ENCODE measurements at places on chromosomes 13 and 19.

DNA sequence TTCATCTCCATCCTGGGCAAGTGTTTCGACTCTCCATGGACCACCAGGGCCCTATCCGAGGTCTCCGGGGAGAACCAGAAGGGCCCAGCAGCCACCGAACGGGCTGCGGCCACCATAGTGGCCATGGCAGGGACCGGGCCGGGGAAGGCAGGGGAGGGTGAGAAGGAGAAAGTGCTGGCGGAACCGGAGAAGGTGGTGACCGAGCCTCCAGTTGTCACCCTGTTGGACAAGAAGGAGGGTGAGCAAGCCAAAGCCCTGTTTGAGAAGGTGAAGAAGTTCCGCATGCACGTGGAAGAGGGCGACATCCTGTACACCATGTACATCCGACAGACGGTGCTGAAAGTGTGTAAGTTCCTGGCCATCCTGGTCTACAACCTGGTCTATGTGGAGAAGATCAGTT lies 4.7 kb upstream of the MAP2K7 start:
- DNase-seq: no peak

- DNase-seq: no peak
Measured at GRCh38 chr19:15317392-15318071, 14.8 kb downstream of the BRD4 start.

GRCh38 chr13:30830638-30830965 lies 75.5 kb upstream of the MEDAG start:
- DNase-seq: no peak

- DNase-seq: no peak
Measured at GRCh38 chr13:113654591-113655345, 3.2 kb downstream of the ATP4B start.

- no peak for DNase-seq
Measured at GRCh38 chr13:95834134-95834765, 157.3 kb downstream of the DNAJC3 start.

GRCh38 chr13:93561576-93562225 lies 335.1 kb downstream of the GPC6 start:
- no peak for DNase-seq

GRCh38 chr19:42284066-42284501 lies 15.0 kb downstream of the CIC start:
- peak; percentile 65 for DNase-seq

DNA sequence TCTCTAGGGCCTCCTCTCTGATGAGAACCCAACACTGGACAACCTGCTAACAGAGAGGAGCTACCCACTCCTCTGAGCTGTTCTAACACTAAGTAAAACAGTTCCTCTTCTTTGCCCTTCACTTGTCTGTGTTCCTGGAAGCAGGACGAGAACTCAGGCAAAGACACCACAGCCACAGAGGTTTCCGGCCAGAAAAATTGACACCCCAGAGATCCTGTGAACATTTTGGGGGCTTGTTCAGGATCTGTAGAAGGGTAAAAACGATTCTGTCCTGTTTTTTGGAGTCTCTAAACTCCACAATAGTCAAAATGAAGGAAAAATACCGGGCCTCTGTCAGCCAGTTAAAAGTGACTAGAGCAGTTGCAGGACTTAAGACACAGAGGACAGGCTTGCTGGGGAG lies 165.9 kb downstream of the B3GLCT start:
- no peak for DNase-seq

DNA sequence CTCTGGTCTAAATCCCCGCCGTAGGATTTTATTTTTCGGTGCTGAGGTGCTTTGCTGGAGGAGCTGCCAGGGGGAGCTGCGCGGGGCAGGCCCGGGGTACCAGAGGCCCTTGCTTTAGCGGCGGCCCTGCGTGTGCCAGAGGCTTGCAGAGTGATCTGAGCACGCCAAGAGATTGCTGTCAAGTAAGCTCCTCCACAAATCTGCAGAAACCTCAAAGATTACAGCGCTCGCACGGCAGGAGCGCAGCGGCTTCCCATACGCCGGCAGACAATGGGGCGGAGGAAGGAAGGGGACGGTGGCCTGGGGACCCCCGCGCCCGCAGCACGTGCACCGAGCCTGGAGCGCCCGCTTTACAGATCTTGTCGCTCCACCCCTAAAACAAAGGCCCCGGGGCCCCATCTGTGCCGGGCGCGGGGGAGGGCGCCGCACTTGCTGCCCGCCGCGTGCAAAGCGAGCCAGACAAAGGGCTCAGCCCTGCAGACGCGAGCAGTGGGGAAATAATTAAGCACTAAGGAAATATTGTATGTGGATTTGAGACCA lies 9.1 kb upstream of the C19orf12 start:
- no peak for DNase-seq

DNA sequence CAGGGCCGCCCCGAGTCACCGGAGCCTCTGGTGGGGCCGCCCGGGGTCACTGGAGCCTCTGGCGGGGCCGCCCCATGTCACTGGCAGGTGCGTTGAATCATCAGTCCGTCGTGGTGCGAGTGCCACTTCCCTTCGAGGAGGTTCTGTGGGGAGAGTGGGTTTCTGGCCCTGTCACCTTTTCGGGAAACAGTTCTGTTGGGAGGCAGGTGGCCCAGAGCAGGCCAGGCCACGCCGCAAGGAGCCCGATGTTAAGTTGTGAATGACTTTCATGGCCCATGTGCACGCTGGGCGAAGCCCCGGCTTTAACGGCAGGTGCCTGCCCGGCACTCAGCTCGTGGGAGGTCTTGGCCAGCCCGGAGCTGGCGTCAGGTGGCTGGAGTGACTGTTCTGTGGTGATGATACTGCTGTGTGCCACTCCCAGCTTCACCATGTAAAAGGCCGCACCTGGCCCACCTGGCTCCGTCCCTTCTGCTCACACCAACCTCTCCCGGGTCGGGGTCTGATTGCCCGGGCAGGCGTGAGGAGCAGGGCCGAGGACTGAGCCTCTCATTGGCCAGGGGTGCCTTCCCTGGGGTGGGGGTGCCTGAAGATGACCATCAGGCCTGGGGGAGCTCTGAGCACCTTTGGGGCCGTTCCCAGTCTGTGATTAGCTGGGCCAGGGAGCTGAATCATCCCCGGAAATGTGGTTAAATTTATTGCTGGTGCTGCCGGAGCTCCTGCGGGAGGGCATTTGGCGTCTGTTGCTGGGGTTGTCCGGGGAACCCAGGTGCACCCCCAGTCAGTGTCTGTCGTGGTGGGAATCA lies 29.2 kb downstream of the CSNK1G2 start:
- DNase-seq: no peak

GRCh38 chr19:43700395-43701000 lies 15.4 kb upstream of the IRGC start:
- DNase-seq: no peak

DNA sequence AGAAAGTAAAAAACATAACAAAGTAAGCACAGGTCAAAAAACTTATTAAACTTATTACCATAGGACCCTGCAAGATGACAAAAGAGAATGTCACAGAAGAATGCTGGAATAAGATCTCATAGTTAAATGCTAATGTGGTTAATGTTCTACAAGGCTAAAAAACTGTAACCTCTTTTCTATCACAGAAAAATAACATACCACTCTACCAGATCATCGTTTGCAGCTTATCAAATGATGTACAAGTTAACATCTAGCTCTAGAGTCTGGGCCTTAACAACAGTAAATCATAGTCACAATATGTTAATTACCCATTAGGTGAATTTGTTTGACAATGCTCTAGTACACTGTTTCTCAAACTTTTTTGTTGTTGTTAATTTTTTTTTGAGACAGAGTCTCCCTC lies 53.0 kb downstream of the NUFIP1 start:
- no peak for DNase-seq

- DNase-seq: no peak
Measured at GRCh38 chr19:10617409-10618121, 7.8 kb upstream of the SLC44A2 start.

GRCh38 chr13:109113427-109113826 lies 484.0 kb downstream of the MYO16 start:
- no peak for DNase-seq

DNA sequence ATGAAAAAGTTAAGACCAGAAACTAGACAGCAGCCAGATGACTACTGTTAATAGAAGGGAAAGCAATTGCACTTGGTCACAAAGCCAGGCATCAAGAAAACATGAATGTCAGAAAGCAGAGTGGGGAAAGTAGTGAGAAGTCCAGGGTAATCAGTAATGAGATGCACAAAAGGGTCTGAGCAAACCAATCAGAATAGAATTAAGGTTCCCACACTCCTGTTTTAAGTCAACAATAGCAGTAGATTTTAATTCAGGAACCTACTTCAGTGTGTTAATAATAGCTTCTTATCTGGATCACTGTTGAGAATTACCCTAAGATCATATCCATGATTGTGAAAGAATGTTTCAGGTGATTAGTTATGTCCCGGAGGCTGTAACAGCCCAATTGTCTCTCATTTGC lies 72.6 kb upstream of the KLF5 start:
- DNase-seq: no peak

DNA sequence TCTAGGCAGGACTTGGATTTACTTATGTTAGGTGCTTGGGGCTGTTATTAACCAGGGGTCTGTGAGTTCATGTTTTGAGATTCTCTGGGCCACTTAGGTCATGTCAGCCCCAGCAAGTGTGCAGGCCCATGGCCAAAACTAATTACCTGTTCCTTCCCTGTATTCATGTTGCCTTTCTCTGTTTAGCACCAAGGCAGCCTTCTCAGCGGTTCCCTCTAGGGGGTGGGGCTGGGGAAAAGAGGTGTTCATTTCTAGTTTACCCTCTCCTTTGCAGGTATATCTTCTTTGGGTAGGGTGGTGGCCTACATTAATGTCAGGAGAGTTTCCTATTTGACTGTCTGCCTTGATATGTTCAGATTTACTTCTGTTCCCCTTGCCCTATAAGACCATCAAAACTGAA lies 61.7 kb downstream of the PDS5B start:
- DNase-seq: no peak

DNA sequence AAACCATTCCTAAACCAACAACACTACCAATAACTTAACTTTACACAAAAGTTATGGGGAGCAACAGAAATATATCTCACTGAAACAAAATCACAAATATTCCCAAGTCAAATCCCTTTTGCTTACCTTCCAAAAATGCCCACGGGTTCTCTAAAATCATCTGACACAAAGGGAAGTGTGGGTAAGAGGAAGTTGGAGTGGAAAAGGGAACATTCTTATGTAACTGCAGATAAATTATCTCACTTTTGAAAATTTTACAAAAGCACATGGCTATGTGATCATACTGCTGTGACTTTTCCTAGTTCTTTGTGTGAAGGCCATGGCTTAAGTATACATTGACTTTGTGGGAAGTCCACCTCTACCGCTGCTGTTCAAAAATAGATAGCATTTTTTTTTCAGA lies 350.5 kb downstream of the GPC6 start:
- DNase-seq: no peak

DNA sequence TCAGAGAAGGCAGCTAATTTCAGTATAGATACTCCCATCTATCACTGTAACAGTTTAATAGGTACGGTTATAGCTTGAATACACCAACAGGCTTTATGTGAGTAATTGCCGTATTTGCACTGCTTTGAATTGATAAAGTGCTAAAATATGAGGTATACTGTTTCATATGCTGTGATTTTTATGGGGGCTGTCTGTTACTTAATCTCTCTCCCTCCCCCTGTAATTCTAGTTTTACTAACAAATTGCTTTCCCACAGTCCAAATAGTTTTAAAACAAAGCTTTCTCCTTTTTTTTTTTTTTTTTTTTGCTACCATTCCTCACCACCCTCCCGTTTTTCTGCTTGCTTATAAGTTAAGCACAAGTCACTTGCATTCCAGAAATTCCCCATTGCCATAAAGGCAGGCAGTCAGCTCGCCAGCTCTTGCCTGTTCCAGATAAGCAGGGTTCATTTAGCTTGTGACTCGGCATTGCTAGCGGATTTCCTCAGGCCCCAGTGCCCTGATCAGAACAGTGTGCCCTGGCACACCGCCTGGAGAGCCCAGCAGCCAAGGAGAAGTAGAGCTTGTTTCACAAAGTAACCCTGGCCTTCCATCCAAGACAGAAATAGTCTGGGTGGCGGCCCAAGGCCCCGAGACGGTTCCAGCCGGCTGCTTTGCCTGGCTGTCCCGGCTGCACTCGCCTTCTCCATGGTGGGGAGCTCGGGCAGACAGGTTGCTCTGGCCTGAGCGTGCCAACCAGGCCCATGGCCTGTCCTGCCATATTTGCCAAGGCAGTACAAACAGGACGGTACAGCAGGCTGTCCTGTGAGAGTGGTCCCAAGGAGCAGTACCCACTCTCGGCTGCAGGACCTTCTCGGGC lies 43.5 kb upstream of the NPAS1 start:
- no peak for DNase-seq

DNA sequence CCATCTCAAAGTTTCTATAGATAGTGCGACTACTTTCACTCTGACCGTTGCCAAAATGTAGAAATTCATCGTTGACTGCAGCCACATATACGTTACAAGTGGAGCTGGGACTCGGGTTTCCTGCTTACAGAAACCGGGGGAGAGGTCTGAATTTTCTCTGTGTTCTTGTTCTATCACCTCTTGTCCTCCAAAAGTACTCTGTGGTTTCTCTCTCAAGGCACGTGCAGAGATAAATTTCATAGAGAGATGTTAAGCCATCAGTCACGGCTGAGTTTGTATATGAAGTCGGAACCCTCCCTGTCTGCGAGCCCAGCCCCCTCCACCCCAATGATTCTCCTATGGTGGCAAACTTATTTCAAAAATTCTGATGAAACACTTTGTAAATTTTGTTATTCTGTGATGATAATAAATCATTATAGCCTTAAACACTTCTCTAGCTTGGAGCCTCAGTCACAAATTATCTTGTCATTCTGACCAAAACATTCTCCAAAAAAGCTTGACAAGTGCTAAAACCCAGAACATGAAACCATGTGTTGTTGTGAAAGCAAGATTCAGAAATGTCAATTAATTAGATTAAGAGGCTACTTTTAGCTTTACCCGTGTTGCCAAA lies 87.5 kb downstream of the TSHZ3 start:
- DNase-seq: no peak

GRCh38 chr13:114104655-114105520 lies 27.5 kb downstream of the RASA3 start:
- no peak for DNase-seq

DNA sequence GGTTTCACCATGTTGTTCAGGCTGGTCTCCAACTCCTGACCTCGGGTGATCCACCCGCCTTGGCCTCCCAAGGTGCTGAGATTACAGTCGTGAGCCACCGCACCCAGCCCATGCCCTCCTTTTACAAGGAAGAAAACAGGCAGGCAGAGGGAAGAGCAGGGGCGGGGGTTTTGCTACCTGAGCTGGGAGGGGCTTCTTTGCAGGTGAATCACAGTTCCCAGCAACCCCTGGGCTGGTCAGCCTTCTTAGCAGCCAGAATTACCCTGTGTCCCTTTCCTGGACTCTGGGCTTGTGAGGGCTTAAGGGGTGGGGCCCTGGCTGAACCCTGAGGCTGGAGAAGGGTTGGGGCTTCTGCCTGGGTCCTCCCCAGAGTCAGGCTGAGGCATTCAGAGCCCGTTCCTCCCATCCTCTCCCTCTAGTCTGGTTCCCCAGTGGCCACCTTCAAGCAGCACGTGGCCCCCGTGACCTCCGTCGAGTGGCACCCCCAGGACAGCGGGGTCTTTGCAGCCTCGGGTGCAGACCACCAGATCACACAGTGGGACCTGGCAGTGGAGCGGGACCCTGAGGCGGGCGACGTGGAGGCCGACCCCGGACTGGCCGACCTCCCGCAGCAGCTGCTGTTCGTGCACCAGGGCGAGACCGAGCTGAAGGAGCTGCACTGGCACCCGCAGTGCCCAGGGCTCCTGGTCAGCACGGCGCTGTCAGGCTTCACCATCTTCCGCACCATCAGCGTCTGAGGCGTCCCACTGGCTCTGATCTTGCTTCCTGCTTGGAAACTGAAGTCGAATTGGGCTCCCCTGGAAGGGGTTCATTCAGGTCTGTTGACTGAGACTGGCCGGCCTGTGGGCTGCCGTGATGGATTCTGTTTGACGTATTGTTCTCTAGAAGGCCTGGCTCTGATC lies 2.8 kb upstream of the KCNJ14 start:
- no peak for DNase-seq

Data from NCI-H1105 (cell line).